Spinal cord (tissue), 10 donors: ENCODE measurements at places on chromosomes 6 and 20. TPM values are rescaled to one million over a fixed set of nuclear protein-coding genes. Genes with fewer than 3 reads are reported as not detected.

- no peak overlapping the region for H3K4me3 ChIP-seq
- DNase-seq = no peak
- H3K27me3 ChIP-seq = peaks cover 2% of the 10 kb centered on the region
- no peaks in the 10 kb centered on the region for H3K36me3 ChIP-seq
- H3K4me1 ChIP-seq = peaks cover 18% of the 10 kb centered on the region
Measured at GRCh38 chr6:148973538-148974208, 226.8 kb downstream of the UST start.

GRCh38 chr6:89842228-89842627 lies 12.5 kb downstream of the CASP8AP2 start:
- no peak overlapping the region for H3K27ac ChIP-seq
- no peaks in the 10 kb centered on the region for H3K27me3 ChIP-seq
- H3K4me1 ChIP-seq = no peaks in the 10 kb centered on the region
- H3K36me3 ChIP-seq = peaks cover 20% of the 10 kb centered on the region

HDAC2 gene
- total RNA-seq = 69.3 TPM

- no peaks in the 10 kb centered on the region for H3K27me3 ChIP-seq
- no peaks in the 10 kb centered on the region for H3K36me3 ChIP-seq
- no peak overlapping the region for H3K4me3 ChIP-seq
Measured at GRCh38 chr20:45044084-45044573, 56.8 kb downstream of the KCNS1 start.

SCUBE3 gene
- total RNA-seq = 7.7 TPM

- H3K4me1 ChIP-seq = no peaks in the 10 kb centered on the region
- DNase-seq = no peak
- H3K4me3 ChIP-seq = no peak overlapping the region
- H3K27me3 ChIP-seq = no peaks in the 10 kb centered on the region
- peaks cover 17% of the 10 kb centered on the region for H3K36me3 ChIP-seq
- no peak overlapping the region for H3K27ac ChIP-seq
Measured at GRCh38 chr6:160116411-160116810, 5.2 kb upstream of the SLC22A1 start.

E2F1 gene
- 3.4 TPM for total RNA-seq

SSTR4 gene
- 0.33 TPM for total RNA-seq

DNA sequence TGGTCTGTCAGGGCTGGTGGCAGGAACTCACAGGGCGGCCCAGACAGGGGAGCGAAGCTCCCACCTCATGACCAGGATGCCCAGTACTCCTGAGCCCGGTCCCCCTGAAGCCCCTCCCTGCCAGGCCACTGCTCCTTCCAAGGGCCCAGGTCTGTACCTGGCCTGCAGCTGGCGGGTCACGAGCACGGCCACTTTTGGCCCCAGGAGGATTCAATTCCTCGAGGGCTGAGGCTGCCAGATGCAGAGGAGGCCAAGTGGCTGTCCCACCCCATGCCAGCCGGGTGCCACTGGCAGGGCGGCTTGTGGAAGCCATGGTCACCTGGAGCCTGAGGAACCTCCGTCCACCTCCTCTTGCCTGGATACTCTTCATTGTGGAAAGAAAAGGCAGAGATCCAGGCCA lies 17.4 kb downstream of the PMEPA1 start:
- H3K4me3 ChIP-seq = no peak overlapping the region
- H3K27ac ChIP-seq = no peak overlapping the region
- no peaks in the 10 kb centered on the region for H3K27me3 ChIP-seq
- no peak for DNase-seq

USP49 gene
- 7.0 TPM for total RNA-seq

GRCh38 chr6:96184798-96185197 lies 169.0 kb downstream of the FUT9 start:
- no peaks in the 10 kb centered on the region for H3K4me1 ChIP-seq
- no peaks in the 10 kb centered on the region for H3K27me3 ChIP-seq
- H3K4me3 ChIP-seq = no peak overlapping the region
- no peaks in the 10 kb centered on the region for H3K36me3 ChIP-seq
- no peak for DNase-seq

- H3K27ac ChIP-seq = no peak overlapping the region
- no peaks in the 10 kb centered on the region for H3K36me3 ChIP-seq
- H3K27me3 ChIP-seq = no peaks in the 10 kb centered on the region
- H3K4me3 ChIP-seq = no peak overlapping the region
- no peak for DNase-seq
Measured at GRCh38 chr6:84536885-84537638, 227.3 kb downstream of the TBX18 start.

- no peaks in the 10 kb centered on the region for H3K4me1 ChIP-seq
- H3K36me3 ChIP-seq = peaks cover 19% of the 10 kb centered on the region
- H3K27ac ChIP-seq = no peak overlapping the region
- no peak overlapping the region for H3K4me3 ChIP-seq
- no peaks in the 10 kb centered on the region for H3K27me3 ChIP-seq
Measured at GRCh38 chr20:39021748-39022147, 59.6 kb downstream of the DHX35 start.

DNA sequence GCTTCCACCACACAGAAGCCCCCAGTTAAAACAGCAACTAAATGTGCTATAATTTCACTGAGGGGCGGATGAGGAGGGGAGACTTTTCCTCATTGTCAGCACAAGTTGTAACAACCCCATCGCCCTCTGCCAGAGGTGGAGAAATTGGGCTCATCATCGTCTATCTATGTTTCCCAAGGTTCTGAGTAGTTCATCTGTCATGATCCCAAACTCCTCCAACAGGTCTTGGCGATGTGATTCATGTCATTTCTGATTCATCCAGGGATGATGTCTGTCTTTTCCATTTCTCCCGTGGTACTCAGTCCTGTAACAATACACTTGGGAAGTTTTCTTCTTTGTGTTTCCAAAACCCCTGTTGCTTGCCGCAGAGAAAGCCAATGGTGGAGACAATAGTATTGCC lies 51.0 kb downstream of the TFAP2A start:
- no peaks in the 10 kb centered on the region for H3K4me1 ChIP-seq
- no peak overlapping the region for H3K4me3 ChIP-seq
- H3K36me3 ChIP-seq = no peaks in the 10 kb centered on the region
- DNase-seq = no peak

OOEP gene
- not detected for total RNA-seq
